ENCODE measurements at places on chromosomes 13 and 19. TPM values are rescaled to one million over a fixed set of nuclear protein-coding genes. Genes with fewer than 3 reads are reported as not detected.

The COMMD6 gene
- total RNA-seq: 100 TPM

The PGLYRP2 gene
- total RNA-seq: not detected

The EHD2 gene
- total RNA-seq: 163 TPM

The ZNF302 gene
- total RNA-seq: 23.9 TPM

The PDCD2L gene
- 7.1 TPM for total RNA-seq

The CAMSAP3 gene
- not detected for total RNA-seq

The TNNT1 gene
- not detected for total RNA-seq
